Nucleus accumbens (tissue), 56 donors: ENCODE measurements at places on chromosomes 4 and X.

GRCh38 chrX:63349307-63349706 lies 1.8 kb downstream of the SPIN4 start:
- no peak for DNase-seq

DNA sequence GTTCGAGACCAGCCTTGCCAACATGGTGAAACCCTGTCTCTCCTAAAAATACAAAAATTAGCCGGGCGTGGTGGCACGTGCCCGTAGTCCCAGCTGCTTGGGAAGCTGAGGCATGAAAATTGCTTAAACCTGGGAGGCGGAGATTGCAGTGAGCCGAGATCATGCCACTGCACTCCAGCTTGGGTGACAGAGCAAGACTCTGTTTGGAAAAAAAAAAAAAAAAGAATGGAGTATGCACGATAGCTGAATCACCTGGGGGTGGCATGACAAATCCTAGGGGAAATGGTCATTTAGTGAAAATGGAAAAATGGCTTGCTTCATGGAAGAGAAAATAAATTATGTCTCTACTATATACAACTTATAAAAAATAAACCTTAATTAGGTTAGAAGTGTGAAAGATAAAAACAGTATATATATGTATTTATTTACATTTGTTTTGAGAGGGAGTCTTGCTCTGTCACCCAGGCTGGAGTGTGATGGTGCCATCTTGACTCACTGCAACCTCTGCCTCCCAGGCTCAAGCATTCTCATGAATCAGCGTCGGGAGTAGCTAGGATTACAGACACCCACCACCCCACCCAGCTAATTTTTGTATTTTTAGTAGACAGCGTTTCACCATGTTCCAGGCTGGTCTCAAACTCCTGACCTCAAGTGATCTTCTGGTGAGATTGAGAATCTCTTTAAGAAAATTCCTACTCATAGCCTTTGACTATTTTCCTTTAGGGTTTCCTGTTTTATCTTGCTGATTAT lies 19.3 kb upstream of the ING2 start:
- no peak for DNase-seq

GRCh38 chrX:47489507-47490275 lies 6.7 kb upstream of the ZNF41 start:
- DNase-seq = no peak

DNA sequence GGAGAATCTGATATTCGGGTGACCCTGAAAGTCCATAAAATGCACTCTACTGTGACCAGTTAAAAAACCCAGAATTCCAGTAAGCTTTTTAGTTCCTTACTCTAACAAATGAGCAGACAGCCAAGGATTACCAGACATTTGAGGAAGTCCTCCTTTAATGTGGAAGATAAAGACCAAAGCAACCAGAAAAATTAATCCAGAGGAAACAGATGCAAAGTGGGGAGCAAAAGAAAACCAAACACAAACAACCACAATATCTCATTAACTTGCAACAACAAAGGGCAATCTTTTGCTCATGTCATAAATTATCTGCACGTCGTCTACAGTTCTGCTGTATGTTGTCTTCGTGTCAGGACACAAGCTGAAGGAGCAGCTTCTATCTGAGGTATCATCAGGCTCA lies 164.4 kb downstream of the PJA1 start:
- no peak for DNase-seq

- no peak for DNase-seq
Measured at GRCh38 chr4:2871911-2872310, 28.3 kb downstream of the ADD1 start.

- no peak for DNase-seq
Measured at GRCh38 chr4:16641971-16642370, 256.5 kb downstream of the LDB2 start.

DNA sequence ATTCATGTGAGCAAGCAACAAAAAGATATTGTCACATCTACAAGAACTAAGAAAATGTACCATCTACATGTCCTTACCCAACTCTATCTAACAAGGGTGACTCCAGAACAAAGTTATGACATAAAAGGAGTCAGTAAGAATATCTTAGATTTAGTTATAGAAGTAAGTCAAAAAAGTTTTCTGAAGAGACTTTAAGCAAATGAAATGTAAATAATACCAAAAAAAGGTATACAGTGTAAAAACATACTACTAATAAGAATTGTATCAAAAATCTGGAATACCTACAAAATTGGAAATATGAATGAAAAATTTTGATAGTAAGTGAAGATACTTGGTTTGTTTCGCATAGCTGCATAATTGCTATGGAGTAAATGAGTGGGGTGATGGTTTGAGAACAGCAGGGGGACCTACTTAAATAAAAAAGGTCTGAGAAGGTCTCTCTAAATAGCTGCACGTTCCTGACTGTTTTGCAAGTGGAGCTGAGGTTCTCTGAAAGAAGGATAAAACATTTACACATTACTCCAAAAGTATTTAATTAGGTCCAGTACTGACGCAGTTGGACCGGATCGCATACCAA lies 51.0 kb upstream of the ENPP6 start:
- no peak for DNase-seq

DNA sequence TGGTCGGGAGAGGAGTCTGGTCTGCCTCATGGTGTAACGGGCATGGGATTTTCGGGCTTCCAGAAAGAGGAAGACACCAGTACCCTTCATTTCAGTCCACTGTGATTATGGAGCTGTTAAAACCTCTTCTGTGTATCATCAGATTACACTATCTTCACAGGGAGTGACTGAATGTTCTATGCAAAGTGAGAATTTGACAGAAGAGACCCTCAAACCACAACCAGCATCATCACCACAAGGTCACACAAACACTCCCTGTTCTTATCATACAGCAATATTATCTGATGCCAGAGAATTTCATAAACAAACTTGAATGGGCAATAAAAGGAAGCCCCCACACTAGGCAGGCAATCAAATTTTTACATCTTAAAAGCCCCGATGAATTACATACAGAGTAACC lies 164.2 kb downstream of the PDGFRA start:
- DNase-seq = no peak

DNA sequence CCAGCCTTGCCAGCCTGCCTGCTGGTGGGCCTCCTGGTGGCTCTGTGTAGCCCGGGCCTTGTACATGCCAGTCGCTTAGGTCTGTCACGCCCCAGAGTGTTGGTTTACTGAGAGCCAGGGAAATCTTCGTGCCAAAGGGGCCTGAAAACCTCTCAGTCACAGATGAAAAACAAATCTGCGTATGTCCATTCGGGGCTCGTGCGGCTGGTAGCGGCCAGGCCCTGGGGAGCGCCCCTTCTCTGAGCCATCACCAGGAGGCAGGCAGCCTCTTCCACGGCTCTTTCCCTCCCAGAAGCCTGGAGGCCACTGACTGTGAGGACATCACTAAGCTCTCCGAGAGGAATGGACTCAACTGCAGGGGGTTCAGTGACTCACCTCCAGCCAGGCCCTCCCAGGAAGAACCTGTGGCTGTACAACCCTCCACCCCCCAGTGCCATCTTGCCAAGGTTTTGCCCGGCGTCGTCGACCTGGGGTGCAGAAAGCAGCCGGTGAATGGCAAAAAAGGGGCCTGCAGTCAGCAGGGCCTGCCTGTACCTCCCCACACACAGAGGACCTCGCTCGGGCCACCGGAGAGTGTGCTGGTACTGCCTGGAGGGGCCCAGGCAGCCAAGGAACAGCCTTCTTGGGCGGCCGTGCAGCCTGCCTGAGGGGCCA lies 162.2 kb downstream of the BCOR start:
- no peak for DNase-seq

DNA sequence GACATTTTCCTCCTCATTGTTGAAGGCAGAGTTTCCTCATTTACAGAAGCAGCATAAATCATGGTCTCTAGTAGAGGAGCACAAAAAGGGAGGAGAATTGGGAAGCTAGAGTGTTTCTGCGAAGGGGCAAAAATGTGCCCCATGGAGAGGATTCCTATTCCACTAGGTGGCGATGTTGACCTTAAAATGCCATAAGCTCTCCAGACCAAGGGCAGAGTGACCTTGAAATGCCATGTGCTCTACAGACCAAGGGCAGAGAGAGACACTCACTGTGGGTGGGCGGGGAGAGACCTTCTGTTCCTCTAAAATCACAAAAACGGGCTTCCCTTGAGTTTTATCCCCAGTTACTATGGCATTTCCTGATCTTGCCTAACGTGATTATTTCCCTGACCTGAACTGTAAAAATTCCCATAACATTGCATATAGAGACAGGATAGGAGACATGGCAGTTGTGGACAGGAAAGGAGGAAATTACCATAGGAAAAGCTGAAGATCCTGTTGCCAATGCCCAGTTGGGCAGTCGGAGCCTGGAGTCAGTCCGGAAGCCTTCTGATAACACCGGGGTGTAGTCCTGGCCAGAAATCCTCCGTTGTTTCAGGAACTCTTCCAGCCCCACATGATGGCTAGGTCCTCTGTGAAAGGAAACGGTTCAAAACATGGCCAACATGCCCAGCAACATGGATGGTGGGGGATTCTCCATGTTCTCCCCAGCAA lies 567.7 kb downstream of the MAGEB5 start:
- DNase-seq = no peak
